Spleen (tissue), 13 donors: ENCODE measurements at places on chromosomes 3 and 15.

- DNase-seq: no peak
Measured at GRCh38 chr15:66947471-66947870, 117.9 kb upstream of the SMAD3 start.

DNA sequence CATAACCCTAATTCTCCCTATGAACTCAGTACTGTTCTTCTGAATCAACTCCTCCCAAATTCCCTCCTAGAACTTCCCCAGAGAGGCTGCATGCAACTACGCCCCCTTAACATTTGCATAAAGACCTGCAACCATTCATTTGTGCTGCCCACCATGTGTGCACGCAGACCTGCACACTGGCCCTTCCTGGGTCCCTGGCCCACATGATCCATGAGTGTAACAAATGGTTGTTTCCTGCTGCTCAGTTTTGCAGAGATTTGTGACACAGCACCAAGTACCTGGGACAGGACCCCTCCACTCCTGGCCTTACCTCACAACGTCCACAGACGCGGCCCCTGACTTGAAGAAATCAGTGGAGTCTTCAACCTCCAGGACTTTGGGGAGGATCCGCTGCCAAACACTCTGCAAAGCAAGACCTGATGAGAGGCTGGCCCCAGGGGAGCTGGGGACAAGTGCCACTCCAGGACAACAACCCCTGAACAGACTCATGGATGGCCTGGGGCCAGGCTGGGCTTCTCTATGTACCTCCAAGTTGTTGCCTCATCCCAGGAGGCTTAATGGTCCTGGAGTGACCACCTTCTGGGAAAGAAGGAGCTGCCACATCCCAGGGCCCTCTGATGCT lies 33.8 kb downstream of the ALDH1L1 start:
- DNase-seq: peak; percentile 66

DNA sequence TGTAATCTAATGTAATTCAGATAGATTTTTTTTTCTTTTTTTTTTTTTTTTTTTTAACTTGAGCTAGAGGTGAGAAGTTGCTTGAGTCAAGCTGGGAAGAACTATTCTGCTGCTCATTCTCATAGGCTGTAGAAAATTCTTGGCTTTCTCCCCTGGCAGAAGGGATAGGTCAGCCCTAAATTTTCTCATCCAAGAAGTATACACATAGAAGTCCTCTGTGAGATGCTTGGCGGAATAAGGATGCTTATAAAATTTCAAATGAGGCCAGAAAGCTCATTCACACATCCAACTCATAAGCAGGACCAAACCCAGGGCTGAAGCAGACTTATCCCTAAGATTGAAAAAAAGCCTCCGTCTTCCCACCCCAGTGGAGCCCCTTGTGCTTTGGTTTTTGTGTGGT lies 572.5 kb downstream of the SQOR start:
- DNase-seq: no peak

GRCh38 chr3:108091498-108092250 lies 843 bp upstream of the CD47 start:
- no peak for DNase-seq

- no peak for DNase-seq
Measured at GRCh38 chr15:56933811-56934210, 15.4 kb downstream of the TCF12 start.

DNA sequence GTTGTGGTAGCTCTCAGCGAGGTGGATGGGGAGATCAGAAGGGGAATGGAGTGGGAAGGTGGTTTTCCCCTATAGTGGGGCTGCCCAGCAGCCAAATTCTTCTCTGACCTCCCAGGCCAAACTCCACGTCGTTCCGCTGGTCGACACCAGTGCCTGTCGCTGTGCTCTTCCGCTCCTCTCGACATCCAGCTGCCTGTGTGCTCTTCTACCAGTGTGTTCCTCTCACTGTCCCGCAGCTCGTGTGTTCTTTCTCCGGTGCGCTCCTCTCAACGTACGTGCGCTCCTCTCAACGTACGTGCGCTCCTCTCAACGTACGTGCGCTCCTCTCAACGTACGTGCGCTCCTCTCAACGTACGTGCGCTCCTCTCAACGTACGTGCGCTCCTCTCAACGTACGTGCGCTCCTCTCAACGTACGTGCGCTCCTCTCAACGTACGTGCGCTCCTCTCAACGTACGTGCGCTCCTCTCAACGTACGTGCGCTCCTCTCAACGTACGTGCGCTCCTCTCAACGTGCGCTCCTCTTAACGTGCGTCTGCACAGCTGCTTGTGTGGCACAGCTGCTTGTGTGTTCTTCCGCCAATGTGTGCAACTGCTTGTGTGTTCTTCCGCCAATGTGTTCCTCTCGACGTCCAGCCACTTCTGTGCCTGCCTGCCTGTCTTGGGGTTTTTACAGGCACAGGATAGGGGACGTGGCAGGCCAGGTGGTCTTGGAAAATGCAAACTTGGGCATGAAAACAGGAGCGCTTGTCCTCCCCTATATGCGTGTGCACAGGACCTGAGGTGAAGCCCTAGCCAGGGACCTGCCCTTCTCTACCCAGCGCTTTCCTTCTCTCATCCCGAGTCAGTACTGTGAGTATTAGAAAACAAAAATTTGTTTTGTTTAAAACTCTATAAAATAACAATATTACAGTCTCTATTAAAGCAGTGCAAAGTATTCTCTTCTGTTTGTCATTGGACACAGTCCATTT lies 991.1 kb downstream of the GBE1 start:
- DNase-seq: no peak

DNA sequence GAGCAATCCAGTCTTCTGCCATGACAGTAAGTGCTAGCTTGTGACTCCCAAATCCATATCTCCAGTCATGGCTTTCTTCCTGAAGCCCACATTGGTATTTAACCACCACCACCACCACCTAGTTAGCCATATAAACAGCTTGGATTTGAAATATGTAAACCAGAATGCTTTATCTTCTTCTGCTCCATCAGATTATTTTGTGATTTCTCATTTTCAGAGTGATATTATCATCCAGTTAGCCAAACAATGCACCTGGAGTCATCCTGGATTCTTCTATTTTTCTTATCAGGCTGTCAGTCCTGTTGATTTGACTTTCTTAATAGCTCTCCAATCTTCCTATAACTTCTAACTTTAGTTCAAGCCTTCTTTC lies 124.3 kb upstream of the PTX3 start:
- no peak for DNase-seq

GRCh38 chr15:45794304-45794703 lies 159.5 kb downstream of the SQOR start:
- DNase-seq: no peak

GRCh38 chr3:8464668-8465067 lies 37.0 kb upstream of the LMCD1 start:
- no peak for DNase-seq

DNA sequence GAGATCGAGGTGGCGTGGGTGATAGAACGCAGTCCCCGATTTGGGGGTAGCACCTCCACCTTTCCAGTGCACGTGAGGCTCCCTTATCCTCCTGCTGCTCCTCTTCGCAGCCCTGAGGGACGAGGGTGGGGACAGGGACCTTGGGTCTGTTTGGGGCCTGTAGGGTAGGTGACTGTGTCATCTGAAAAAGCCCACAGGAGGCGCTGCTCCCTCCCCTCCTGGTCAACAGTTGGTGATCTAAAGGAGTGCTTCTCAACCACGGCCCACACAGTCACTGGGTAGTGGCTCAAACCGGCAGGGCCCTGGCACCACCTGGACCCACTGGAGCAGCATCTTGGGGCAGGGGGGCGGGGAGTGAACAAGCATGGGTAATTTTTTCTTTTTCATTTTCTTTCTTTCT lies 7.1 kb downstream of the LRRK1 start:
- DNase-seq: no peak

- DNase-seq: no peak
Measured at GRCh38 chr15:67869701-67870100, 29.9 kb upstream of the RNU6-1 start.

- no peak for DNase-seq
Measured at GRCh38 chr3:129027544-129027880, 26.4 kb downstream of the EFCC1 start.

DNA sequence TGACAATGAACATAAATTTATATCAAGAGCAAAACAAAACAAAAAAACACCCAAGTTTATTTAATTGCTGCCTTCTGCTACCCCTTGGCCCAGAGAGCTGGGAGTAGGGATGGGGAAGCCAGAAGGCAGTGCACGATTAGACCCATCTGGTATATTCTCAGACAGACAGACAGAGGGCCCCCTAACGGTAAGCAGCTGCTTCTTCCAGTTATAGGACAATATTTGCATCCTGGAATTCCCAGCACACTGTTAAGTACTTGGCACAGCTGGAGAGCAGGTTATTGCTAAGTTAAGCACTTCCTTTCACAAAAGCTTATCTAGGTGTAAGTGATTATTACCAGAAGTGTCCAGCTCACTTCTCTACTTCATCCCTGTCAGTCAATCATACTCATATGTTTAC lies 39.3 kb downstream of the C2CD4B start:
- DNase-seq: no peak

DNA sequence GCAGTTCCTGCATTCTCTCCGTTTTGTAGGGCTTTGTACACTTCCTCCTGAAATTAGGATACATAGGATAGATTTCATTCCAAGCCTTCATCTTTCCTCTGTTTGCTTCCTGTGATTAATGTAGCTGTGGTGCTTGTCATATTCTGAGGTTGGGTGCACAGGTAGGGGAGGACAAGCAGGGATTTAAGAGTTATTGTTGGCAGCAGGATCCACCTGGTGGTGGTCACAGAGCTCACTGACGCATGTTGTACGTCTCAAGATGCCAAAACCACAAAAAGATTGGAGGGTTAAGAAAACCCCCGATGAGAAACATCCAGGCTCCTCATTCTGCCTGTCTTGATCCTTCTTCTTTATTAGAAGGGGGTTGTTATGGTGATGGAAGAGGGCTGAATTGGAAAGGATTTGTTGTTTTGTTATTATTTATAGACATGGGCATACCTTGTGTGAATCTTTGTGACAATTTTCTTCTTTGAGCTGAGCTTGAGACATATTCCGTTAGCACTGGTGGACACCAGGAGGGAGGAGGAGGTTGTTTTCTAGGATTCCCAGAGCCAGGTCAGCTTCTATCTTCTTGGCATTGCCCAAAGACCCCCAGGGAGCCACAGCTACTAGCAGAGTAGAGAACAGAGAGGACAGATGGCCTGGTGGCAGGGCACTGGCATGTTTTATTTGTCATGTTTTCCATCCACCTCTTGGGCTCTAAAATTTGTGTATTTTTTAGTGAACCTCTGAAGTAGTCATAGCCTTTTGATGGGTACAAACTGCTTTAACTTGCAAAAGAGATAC lies 57.7 kb upstream of the LARS2 start:
- no peak for DNase-seq

DNA sequence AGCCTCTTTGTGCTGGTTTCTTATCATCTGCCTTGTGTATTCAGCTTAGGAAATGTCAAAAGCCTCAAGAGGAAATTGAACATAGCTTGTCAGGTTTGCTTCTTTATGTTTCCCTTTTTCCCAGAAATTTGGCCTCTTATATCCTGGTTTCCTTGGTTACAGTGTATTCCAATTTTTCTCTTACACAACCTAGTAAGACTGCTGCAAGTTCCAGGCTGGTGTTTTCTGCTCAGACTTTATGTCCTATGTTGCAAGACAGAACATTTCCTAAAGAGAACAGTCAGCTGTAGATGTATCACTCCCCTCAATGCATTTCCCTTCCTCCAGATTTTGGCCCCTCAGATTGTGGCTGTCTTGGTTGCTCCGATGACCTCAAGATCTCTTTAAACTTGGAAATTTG lies 102.5 kb downstream of the SH3GL3 start:
- DNase-seq: no peak

- no peak for DNase-seq
Measured at GRCh38 chr15:48800811-48801455, 9.9 kb downstream of the CEP152 start.

GRCh38 chr3:189849262-189849661 lies 218.1 kb downstream of the TP63 start:
- DNase-seq: no peak
